ENCODE measurements at places on chromosomes 16 and 17. TPM values are rescaled to one million over a fixed set of nuclear protein-coding genes. Genes with fewer than 3 reads are reported as not detected.
A peak's percentile ranks its signal among the peaks of the same experiment; 100 is the strongest.

Gene ASPA
- total RNA-seq, result 0.42 TPM

Gene HOXB7
- 28.2 TPM for total RNA-seq

Gene KRTAP2-2
- total RNA-seq, result not detected

Gene MYL4
- 0.39 TPM for total RNA-seq

Gene ITGAL
- total RNA-seq, result not detected

Gene ASPHD1
- 13.2 TPM for total RNA-seq

Gene SUZ12
- 55.1 TPM for total RNA-seq

Gene ARL2BP
- 38.5 TPM for total RNA-seq

- peak; percentile 45 for DNase-seq
- peaks cover 56% of the 10 kb centered on the region for H3K4me1 ChIP-seq
- H3K27me3 ChIP-seq, result no peaks in the 10 kb centered on the region
- H3K36me3 ChIP-seq, result peaks cover 1% of the 10 kb centered on the region
Observed at GRCh38 chr17:27579897-27580321, 51.1 kb upstream of the LGALS9 start.

- no peaks in the 10 kb centered on the region for H3K27me3 ChIP-seq
- no peaks in the 10 kb centered on the region for H3K36me3 ChIP-seq
- no peak overlapping the region for H3K4me3 ChIP-seq
- H3K27ac ChIP-seq, result no peak overlapping the region
- no peaks in the 10 kb centered on the region for H3K4me1 ChIP-seq
- no peak for DNase-seq
Observed at GRCh38 chr16:81876273-81876900, 97.3 kb downstream of the PLCG2 start.

DNA sequence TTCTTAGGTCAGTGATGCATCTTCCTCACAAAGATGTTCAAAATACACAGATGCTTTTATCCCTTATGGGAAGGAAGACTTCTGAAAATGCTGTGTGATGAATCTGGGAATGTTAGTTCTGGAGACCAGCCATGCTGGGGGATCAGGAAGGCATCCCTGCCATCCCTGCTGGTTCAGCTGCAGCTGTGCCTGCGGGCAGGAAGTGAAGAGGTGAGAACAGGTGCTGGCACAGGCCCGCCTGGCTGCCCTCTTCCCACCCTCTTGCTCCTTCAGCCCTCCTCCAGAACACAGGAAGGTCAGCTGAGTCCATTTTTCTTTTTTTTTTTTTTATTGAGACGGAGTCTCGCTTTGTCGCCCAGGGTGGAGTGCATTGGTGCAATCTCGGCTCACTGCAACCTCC lies 15.2 kb downstream of the RAB11FIP3 start:
- H3K36me3 ChIP-seq, result no peaks in the 10 kb centered on the region
- H3K4me3 ChIP-seq, result no peak overlapping the region
- no peak for DNase-seq
- H3K27me3 ChIP-seq, result no peaks in the 10 kb centered on the region

GRCh38 chr16:47323241-47323640 lies 137.6 kb downstream of the ITFG1 start:
- no peak overlapping the region for H3K4me3 ChIP-seq
- no peaks in the 10 kb centered on the region for H3K4me1 ChIP-seq
- no peaks in the 10 kb centered on the region for H3K27me3 ChIP-seq
- DNase-seq, result no peak
- H3K27ac ChIP-seq, result no peak overlapping the region
- no peaks in the 10 kb centered on the region for H3K36me3 ChIP-seq

- DNase-seq, result peak; percentile 63
- no peaks in the 10 kb centered on the region for H3K27me3 ChIP-seq
- no peak overlapping the region for H3K4me3 ChIP-seq
- H3K4me1 ChIP-seq, result peaks cover 18% of the 10 kb centered on the region
Observed at GRCh38 chr16:3637371-3637923, 17.0 kb upstream of the DNASE1 start.

DNA sequence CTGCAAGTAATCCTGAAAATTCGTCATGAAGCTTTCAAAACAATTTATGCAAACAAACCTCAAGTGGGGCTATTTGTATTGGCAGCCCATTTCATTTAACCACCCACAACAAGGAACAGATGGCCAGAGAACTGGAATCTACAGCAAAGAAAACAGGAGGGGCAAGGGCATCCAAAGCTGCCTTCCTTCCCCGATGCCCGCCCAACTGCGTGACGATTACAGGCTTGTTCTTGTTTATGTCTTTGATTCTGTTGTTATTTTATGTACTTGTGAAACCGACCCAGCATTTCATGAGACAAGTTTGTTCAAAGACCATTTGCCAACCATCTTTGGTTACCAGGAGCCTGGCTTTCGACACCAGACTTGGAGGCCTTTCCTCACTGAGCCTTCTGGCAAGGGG lies 59.1 kb upstream of the IRX6 start:
- H3K27ac ChIP-seq, result no peak overlapping the region
- no peaks in the 10 kb centered on the region for H3K27me3 ChIP-seq
- no peak for DNase-seq
- H3K36me3 ChIP-seq, result no peaks in the 10 kb centered on the region

DNA sequence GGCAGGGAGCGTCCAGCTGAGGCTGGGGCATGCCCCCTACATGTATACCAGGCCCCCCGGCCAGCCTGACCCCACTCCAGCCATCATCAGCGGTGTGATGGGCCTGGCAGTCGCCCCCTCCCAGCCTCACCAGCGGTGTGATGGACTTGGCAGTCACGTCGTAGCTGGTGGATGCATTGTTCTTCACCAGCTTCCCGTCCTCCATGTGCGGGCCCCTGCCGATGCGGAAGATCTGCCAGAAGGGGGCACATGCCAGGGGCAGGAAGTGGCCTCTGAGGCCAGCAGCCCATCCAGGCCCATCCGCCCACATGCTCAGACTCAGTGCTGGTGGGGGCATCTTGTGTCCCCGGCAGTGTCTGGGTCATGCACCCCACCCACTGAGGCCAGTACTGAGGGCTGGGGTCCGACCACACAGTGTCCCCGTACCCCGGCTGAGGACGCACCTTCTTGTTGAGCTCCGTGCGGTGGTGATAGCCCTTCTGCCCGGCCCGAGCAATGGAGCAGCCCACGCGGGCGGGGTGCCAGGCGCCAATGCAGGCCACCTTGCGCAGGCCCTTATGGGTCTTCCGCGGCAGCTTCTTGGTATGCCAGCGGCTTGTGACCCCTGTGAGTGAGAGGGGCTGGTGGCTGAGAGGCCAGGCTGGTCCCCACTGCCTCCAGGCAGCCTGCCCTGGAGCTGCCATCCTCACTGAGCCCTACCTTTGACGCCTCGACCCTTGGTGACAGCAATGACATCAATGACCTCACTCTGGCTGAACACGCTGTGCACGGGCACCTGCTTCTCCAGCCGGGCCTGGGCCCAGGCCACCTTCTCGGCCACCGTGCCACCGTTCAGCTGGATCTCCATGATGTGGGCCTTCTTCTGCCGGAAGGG lies 3.7 kb upstream of the MSRB1 start:
- no peak overlapping the region for H3K4me3 ChIP-seq
- H3K27me3 ChIP-seq, result no peaks in the 10 kb centered on the region
- no peak overlapping the region for H3K27ac ChIP-seq
- DNase-seq, result no peak

- DNase-seq, result no peak
- H3K4me1 ChIP-seq, result no peaks in the 10 kb centered on the region
- H3K27me3 ChIP-seq, result no peaks in the 10 kb centered on the region
- no peaks in the 10 kb centered on the region for H3K36me3 ChIP-seq
- H3K27ac ChIP-seq, result no peak overlapping the region
Observed at GRCh38 chr17:68184816-68185436, 62.9 kb upstream of the AMZ2 start.

DNA sequence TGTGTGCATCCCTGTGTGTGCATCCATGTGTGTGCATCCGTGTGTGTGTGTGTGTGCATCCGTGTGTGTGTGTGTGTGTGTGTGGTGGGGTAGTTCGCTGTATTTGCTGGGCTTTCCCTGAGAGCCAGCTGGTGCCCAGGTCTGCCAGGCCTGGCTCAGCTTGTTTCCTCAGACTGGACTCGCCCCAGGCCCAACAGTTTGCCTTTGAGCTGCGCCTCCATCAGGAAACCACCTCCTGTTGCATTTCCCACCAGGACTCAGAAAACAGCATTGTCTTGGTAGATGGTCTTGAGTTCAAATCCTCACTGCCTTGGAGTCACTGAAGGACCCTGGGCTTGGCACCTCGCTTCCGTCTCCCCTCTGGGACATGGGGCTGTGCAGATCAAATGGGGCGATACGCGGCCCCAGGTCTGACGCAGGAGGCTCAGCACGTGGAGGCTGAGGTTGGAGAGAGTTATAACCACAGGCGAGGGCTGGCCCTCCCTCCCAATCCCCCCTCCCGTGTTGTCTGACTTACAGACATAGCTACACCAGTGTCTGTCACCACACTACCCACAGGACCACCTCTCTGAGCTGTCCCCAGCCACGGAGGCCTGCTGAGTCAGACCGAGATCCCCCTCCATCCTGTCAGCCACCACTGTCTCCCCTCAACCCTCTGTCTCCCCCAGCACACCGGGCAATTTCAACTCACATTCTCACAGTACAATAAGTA lies 4.7 kb downstream of the ITGAE start:
- no peak overlapping the region for H3K4me3 ChIP-seq
- H3K27ac ChIP-seq, result no peak overlapping the region
- no peaks in the 10 kb centered on the region for H3K4me1 ChIP-seq
- no peak for DNase-seq
- H3K36me3 ChIP-seq, result no peaks in the 10 kb centered on the region
- no peaks in the 10 kb centered on the region for H3K27me3 ChIP-seq

DNA sequence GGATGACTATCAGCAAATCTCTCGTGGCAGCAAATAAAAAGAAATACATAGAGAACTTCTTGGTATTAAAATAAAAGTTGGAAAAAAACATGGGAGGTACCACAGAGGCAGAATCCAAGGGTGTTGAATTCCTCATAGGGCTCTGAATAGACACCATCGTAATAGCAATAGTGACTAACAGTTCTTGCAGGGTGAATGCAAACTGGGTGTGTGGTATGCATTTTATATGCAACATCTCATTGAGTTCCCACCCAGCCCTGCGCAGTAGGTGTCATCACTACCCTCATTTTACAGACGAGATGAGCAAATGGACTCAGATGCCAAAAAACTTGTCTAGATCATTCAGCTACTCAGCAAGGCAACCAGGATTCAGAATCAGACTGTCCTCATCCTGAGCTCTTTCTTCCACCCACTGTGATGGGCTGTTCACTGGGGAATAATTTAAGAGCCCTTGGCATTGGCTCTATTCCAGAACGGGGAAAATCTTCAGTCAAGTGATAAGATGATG lies 354.6 kb upstream of the CDH11 start:
- DNase-seq, result no peak
- H3K27me3 ChIP-seq, result no peaks in the 10 kb centered on the region
- H3K27ac ChIP-seq, result no peak overlapping the region

DNA sequence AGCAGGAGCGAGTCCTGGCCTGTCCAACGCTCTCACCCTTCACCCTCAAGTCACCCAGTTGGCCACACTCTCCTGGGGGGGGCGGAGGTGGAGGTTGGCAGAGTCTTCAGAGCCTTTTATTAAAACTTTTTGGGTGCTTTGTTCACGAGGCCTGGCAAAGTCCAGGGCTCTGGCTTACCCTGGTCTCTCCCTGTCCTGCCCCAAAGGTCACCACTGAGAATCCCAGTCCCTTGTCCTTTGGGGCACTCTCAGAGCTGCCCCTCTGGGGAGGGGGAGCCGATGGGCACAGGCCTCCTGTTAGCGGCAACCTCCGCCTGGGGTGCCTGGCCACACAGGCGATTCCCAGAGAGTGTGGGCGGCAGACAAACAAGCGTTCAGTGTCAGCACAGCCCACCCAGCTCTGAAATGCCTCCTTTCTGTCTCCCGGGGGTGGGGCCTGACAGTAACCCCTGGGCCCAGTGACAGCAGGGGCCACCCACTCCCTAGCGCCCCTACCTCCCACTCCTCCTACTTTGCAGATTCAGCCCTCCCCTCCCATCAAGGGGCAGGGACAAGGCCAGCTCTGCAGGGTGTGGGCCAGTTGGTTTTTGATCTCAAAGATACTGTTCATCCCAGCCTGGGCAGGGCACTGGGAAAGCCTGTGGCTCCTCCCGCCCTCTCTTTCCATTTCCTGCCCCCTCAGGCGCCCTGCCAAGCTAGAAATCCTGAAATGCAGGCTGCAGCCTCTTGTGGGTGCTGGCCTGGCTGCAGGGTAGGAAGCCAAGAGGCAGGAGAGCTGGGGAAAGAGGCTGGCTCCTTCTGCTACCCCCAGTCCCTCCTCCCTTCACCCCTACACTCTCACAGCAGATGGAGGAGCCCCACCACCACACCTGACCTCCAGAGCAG lies 36.6 kb upstream of the EMP2 start:
- no peaks in the 10 kb centered on the region for H3K36me3 ChIP-seq
- H3K4me1 ChIP-seq, result peaks cover 52% of the 10 kb centered on the region
- peak; percentile 73 for DNase-seq

DNA sequence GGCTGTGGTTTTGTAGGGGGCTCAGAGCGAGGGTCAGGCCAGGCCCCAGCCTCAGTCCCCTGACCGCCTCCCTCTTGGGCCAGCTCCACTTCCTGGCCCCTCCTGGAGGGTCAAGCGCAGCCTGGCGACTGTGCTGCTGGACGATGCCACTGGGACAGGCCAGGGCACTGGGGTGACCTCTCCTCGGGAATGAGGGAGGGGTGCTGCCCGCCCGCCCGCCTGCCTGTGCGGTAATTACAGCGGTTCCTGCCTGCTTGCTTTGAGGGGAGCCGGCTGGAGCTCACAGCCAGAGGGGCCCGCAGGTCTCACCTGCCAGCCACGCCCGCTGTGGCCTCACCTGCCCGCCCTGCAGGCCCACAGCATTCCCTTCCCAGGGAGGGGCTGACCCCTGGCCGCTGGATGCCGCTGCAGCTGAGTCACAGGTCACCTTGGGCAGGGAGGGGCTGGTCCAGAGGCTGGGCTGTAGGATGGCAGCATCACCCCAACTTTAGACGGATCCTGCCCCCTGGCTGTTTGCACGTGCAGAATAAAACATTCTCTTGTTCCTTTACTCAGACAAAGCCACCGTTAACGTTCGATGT lies 76.7 kb upstream of the CBX4 start:
- no peak overlapping the region for H3K4me3 ChIP-seq
- DNase-seq, result peak; percentile 99
- H3K4me1 ChIP-seq, result peaks cover 61% of the 10 kb centered on the region

DNA sequence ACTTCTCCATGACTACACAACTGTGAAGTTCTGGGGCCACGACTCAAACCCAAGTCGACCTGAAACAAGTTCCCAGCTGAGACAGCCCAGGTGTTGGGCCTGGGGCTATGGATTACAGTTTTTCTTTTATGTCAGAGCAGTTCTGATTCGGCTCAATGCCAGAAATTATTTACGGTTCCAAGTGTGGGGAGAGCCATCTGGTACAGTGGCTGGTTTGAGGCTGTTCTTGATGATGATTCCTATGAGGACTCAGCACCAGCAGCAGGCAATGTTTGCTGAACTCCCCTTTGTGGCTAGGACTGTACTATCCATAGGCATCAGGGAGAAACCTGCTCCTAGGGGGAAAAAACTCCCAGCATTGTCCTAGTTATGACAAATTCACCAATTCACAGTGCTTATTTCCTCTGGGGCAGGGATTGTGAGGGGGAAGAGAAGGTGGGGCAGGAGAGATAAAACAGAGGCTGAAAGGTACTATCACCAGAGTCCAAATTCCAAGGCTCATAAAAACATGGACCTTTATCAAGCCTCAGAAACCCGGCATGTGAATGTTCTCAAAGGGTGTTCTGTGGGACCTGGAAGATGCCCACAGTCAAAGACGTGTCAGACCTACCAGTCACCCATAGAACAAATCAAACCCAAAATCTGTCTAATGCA lies 18.2 kb upstream of the CMTM4 start:
- DNase-seq, result peak; percentile 64
- H3K27me3 ChIP-seq, result no peaks in the 10 kb centered on the region
- 0 out of 2 replicates have a peak, but pooled peaks cover 1% of the 10 kb centered on the region for H3K36me3 ChIP-seq
- peaks cover 23% of the 10 kb centered on the region for H3K4me1 ChIP-seq

Measured in Caco-2 (cell line).